ENCODE measurements at places on chromosomes 5 and 9.

DNA sequence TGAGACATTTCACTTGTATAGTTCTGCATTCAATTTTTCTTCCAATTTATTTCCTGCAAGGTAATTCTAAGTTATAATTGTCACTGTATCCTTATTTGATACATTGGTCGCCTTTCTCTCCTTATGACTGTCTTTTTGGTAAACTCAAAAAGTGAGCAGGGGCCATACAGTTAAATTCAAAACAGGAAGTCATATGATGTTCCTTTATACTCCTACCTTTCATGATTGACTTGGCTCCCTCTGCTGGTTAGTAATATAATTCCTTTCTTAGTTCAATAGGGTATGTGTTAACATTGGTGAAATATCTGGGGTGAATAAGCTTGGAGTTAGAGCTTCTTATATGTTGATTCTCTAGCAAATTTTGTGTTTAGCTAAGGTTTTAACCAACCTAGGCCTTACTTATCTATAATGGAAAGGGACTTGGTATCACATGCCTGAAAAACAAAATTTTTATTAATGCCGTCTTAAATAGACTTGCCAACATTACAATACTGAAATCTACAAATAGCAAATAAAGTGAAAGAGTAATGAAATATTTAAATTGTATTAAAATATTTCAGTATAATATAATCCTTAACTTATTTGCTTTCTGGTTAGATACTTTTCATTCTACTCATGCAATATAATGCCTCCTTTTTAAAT, 6.0 kb upstream of the NIPBL start:
- DNase-seq: no peak

- no peak for DNase-seq
These were observed 107.2 kb upstream of the RAD23B start for GRCh38 chr9:107175816-107176435.

DNA sequence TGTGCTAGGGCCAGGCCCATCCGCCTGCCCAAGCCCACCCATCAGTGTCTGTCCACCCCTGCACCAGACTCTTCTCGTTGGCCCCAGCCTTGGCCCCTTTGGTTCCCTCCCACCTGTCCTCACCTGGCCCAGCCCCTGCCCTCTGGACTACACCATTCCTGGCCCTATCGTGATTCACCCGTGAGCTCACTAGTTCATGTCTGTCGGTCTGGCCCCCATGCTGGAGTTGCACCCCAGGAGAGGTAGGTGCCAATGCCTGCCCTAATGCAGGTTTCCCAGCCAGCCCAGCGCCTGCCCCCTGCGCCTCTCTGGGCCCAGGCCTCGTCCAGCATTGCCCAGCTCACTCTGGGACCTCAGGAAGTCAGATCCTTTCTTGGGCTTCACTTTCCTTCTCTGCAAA, 115.4 kb upstream of the LMX1B start:
- DNase-seq: no peak

DNA sequence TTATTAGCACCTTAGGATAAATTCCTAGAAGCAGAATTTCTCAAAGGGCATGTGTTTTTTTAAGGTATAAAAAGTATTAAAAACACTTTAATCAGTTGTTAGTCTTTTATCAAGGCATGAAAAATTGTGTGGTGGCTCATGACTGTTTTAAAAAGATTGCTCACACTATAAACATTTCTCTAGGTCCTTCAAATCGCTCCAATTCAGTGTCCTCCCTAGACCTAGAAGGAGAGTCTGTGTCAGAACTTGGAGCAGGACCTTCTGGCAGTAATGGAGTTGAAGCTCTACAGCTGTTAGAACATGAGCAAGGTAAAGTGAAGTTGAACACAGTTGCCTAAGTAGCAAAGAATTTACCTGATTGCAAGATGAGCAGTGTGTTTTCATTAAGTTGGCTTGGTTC, 62.0 kb downstream of the GAPVD1 start:
- no peak for DNase-seq

DNA sequence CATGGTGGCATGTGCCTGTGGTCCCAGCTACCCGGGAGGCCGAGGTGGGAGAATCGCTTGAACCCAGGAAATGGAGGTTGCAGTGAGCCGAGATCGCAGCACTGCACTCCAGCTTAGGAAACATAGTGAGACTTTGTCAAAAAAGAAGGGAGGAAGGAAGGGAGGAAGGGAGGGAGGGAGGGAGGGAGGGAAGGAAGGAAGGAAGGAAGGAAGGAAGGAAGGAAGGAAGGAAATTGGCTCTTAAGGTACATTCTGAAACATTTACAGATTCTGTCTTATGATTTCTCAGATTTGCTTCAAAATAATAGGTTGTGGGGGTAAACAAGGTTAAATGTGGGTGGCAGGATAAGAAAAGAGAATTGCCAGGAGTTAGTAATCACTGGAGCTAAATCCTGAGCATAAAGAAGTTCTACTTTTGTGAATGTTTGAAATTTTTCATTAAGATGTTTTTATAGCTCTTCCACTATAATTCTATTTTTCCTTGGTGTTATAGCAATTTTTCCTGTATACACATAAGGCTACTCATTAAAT, 2.1 kb upstream of the UGT3A2 start:
- no peak for DNase-seq

DNA sequence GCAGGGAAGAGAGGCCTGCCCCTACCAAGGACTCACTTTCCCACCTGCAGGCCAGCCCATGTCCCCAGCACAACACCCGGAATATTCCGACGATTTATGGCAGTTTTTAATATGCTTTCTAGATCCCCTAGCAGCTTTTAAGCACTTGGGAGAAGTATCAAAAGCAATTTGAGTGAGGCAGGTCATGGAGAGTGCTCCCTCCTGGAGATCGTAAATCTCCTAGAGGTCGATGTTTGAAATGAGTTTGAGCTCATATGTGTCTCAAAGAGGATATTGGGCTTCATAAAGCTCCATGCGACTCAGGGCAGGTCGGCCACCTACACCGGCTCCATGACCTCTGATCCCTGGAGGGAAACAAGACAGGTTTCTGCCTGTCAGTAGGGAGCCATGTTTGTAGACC, 27.3 kb downstream of the CFAP90 start:
- DNase-seq: no peak

Measured in stimulated activated CD4-positive, alpha-beta T cell treated with anti-CD3 and anti-CD28 coated beads, Interleukin-2, amount 100 ng/mL, for 4 hours (primary cell).